OCI-LY7 (cell line): ENCODE measurements at places on chromosomes 1 and 21.
A peak's percentile ranks its signal among the peaks of the same experiment; 100 is the strongest.

- no peak for DNase-seq
Measured at GRCh38 chr1:58854576-58854975, 70.7 kb upstream of the JUN start.

DNA sequence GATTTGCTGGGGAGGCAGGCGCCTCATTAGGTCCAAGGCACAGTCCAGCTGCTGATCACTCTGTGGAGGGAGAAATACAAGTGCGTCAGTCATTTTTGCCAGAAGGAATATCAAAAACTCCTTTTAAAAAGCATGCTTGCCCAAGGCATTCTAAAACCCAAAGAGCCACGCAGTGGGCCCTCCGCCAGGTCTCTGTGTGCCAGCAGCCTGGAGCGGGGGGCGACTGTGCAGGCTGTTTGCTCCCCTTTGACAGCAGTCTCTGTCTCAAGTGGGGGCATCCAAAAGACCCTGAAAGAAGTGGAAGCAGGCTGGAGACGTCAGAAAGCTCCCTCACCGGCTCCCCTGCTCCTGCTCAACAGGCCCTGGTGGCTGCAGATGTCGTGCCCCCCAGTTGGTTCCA is 65.6 kb downstream of the CAPZB start:
- DNase-seq: no peak

DNA sequence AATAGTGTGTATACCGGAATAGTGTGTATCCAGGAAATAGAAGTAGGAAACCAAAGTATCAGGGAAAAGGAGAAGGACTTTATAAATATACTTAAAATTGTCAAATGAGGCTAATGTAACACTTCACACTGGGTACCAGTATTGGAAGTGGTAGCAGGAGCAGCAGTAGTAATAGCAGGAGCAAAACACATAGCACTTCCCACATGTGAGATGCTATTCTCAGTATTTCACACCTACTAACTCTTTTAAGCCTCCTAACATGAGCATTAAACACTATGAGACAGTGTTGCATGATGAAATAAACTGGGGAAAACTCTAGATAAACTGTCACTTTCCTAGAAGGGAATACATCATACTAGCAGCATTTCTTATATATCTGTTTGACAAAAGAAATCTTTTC is 376.7 kb downstream of the VAV3 start:
- no peak for DNase-seq

- DNase-seq: no peak
Measured at GRCh38 chr1:18110968-18111367, 3.4 kb downstream of the IGSF21 start.

DNA sequence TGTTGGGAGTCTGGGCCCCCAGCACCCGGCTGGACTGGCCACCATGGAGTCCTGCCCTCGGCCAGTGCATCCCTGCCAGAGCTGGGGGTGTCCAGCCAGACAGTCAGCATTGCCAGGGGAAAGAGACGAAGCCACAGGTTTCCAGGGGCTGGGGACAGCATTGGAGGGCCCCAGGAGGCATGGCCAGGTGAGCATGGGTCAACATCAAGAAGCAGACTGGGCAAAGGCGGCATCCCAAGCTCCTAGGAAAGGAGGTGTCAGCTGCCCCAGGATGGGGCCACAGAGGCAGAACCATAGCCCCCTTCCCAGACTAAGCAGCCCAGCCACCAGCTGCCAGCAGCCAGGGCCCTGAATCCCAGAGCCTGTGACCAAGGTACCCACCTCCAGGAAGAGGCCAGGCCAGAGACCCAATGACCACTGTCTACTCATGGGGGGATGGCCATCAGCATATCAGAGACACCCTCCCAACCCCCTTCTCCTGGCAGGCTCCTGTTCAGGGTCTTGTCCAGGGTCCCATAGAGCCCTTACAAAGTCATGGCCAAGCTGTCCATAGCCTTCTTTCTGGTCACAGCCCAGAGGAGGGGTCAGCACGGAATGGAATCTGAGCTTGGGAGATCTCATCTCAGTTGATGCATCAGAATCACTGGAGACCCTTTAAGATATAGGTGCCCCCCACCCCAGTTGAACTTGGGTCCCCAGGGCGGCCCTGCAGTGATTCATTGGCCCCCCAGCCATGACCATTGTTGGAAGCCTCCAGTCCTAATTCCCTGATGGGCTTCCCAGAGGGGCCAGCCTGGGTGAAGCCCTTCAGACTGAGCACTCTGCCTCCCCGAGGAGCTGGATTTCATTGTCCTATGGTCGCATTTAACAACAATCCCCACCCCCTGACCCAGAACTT is 32.5 kb downstream of the WNT3A start:
- no peak for DNase-seq

GRCh38 chr1:233662575-233663304 is 48.8 kb downstream of the KCNK1 start:
- DNase-seq: no peak

- no peak for DNase-seq
Measured at GRCh38 chr1:245682638-245683628, 528.1 kb downstream of the KIF26B start.

- no peak for DNase-seq
Measured at GRCh38 chr21:27024971-27025370, 58.1 kb upstream of the ADAMTS5 start.

- DNase-seq: no peak
Measured at GRCh38 chr1:84712276-84712874, 22.1 kb upstream of the SSX2IP start.

DNA sequence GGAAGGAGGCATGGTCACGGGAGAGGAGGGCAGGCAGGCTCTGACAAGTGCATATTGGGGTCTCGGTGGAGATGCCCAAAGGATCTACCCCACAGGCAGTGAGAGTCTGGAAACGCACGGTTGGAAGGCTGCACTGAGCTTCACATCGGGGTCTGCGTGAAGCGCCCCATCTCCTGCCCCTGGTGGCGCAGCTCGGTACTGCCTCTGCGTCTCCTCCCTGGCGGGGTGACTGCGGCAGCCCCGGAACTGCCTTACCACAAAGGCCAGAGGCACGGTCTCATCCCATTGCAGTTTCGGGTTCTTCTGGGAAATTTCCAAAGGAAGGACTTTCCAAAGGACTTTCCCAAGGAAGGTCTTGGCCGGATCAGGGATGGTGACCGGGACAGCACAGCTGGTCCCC is 69.2 kb upstream of the AJAP1 start:
- peak; percentile 50 for DNase-seq

DNA sequence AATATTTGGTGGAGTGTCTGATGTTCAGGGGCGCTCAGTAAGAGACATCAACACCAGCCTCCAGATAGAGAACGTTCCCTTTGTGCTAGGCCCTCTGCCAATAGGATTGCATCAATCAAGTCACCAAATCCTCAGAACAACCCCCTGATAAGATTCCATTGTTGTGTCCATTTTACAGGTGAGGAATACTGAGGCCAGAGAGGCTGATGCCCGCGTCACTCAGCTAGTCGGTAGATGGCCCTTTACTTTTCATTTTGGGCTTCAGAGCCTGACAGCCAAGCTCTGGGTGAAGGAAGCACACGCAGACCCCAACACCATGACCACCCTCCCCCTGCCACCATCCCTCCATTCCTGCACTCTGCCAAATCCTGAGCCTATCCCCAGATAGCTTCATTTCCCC is 406.2 kb downstream of the PTPRU start:
- no peak for DNase-seq

GRCh38 chr1:5490635-5491034 is 501.6 kb downstream of the NPHP4 start:
- DNase-seq: no peak

DNA sequence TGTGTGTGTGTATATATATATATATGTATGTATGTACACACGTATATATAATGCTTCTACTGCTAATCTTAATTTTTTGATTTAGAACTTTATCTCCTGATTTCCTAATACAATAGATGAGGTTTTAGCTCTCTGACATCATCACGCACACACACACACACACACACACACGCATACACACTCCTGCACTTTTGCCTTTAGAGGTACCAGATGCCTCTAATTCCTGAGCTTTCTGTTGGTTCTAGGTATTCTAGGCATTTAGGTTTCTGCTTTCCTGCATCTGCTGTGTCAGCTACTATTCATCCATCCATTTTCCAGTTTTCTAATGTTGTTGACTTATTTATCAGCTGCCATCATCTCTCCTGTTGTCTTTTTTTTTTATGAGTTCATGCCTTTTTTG is 348.3 kb downstream of the ASTN1 start:
- DNase-seq: no peak

DNA sequence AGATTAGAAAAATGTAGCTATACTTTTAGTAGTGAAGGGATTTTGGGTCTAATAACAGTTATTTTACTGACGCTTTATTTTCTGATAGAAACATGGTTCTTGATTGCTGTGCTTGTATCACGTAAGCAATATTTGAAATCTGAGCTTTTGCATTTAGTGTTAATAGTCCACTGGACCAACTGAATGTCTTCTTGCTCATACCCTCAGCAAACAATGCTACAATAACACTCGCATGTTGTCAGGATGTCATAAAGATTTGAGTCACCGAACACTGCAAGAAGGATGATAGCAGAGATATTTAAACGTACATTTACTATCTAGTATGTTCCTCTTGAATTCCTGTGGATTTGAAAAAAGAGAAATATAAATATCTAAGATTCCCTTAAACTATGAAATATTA is 7.5 kb downstream of the DYRK1A start:
- DNase-seq: no peak

GRCh38 chr1:5992814-5993555 is 760 bp upstream of the NPHP4 start:
- DNase-seq: peak; percentile 49

GRCh38 chr1:65613884-65614283 is 178.8 kb upstream of the PDE4B start:
- DNase-seq: no peak
